Stimulated activated CD4-positive, alpha-beta T cell treated with anti-CD3 and anti-CD28 coated beads, Interleukin-2, amount 100 ng/mL, for 48 hours (primary cell): ENCODE measurements at places on chromosomes 3 and 15.

DNA sequence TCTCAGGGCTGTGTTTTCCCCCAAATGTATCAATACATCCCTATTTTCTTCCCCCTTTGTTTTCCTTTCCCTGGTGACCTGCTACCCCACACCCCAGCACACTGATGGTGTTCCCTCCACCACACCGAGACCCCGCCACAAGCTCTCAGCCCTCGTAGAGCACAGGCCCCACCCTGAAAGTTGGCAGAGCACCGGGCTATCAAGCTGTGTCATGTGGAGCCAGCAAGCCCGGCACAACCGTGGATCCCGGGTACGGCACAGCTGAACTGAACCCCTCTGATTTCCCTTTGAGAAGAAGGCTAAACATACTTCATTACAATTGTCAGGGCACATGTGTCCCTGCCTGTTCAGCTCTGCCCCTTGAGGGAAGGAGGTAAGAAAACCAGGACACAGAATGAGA, 69.9 kb downstream of the LRIG1 start:
- no peak for DNase-seq

DNA sequence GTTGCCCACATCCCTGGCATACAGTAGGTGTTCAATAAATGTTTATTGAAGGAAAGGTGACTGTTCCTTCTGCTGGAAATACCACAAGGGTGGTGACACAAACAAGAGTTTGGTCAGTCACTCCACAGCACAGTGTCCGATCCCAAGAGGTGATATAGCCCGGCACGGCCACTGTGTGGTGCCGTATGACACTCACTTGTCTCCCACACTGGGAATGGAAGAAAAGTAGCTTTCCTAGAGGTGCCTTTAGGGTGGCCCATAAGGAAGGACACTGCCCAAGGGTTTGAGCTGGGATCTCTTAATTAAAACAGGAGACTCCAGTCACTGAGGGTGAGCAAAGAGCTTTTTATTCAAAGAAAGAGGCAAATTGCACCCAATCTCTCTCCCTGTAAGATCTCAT, 40.5 kb downstream of the TGM4 start:
- DNase-seq: no peak

DNA sequence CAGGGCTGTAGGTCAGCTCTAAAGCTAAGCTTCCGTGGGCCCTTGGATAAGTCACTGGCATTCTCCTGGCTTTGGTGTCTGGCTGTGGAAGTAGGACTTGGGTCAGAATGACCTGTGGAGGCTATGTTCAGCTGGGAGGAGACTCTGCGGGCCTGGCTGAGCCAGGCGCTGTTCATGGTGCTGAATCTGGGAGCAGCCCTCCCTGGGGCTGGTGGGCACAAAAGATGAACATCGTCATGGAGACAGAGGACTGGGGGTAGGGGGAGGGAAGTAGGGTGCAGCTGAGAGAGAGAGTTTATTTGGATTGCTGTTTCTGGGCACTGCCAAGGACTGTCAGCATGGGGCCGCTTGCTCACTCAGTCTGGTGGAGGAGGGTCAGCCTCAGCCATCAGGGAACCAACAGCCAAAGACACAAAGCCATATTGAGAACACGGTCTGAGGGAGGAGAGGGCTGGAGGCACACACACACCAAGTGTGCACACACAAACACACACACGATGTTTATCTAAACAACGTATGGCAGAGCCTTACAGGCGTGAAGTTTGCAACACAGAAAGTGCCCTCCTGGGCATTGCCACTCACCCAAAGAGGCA, 120.7 kb upstream of the LINGO1 start:
- no peak for DNase-seq

GRCh38 chr3:165918657-165918979, 81.4 kb upstream of the BCHE start:
- no peak for DNase-seq

GRCh38 chr3:149532489-149533180, 58.1 kb downstream of the TM4SF4 start:
- DNase-seq: no peak

- no peak for DNase-seq
Observed at GRCh38 chr3:136792556-136793330, 26.2 kb upstream of the SLC35G2 start.

- DNase-seq: no peak
Observed at GRCh38 chr3:58013099-58013498, 4.9 kb downstream of the FLNB start.

GRCh38 chr3:71447197-71447596, 136.3 kb downstream of the FOXP1 start:
- DNase-seq: no peak

GRCh38 chr15:45391746-45392583, 13.6 kb upstream of the GATM start:
- no peak for DNase-seq

DNA sequence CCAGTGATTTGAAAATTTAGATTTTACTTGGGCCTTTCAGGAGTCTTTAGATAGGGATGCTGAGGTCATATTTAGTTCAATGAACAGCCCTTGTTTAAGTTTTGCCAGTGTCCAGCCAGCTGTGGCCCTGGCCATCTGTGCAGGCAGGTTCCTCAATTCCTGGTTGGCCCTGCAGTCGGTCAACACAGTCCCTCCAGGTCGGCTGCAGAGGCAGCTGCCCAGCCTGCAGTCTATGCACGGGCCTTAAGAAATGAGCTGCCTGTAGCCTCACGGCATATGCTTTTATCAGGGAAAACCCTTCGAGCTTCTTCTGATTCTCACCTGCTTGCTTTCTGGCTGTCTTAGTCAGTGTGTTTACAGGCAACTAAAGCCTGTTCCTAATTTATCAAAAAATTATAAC, 199.2 kb upstream of the TPM1 start:
- no peak for DNase-seq

- DNase-seq: no peak
Observed at GRCh38 chr3:126111566-126112475, 27.9 kb upstream of the SLC41A3 start.

- DNase-seq: no peak
Observed at GRCh38 chr3:5473471-5473870, 286.0 kb downstream of the EDEM1 start.

GRCh38 chr15:78104566-78105475, 12.5 kb downstream of the SH2D7 start:
- no peak for DNase-seq

- no peak for DNase-seq
Observed at GRCh38 chr3:122421101-122421500, 5.2 kb upstream of the WDR5B start.

DNA sequence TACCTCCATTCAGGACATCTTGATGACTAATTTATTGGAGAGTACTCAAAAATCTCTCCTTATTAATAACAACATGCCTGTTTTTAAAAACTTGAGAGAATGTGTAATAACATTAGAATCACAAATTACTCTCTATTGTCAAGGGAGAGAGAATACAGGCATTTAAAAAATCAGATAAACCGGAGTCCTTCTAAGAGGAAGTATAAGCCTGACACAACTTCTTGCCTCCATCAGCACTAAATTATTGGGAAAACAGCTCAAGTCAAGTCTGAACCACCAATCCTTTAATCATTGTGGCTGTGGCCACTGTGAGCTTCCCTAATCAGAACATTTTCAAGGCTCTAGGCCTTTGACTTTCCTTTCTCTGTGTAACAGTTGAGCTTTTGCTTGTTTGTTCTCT, 38.0 kb downstream of the SSR3 start:
- DNase-seq: no peak

DNA sequence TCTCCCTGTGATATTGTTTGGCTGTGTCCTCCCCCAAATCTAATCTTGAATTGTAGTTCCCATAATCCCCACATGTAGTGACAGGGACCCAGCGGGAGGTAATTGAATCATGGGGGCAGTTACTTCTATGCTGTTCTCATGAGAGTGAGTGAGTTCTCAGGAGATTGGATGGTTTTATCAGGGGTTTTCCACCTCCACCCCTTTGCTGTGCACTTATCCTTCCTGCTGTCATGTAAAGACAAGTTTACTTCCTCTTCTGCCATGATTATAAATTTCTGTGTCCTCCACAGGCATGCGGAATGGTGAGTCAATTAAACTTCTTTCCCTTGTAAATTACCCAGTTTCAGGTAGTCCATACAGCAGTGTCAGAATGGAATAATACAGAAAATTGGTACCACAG, 24.7 kb downstream of the TUSC7 start:
- DNase-seq: no peak

DNA sequence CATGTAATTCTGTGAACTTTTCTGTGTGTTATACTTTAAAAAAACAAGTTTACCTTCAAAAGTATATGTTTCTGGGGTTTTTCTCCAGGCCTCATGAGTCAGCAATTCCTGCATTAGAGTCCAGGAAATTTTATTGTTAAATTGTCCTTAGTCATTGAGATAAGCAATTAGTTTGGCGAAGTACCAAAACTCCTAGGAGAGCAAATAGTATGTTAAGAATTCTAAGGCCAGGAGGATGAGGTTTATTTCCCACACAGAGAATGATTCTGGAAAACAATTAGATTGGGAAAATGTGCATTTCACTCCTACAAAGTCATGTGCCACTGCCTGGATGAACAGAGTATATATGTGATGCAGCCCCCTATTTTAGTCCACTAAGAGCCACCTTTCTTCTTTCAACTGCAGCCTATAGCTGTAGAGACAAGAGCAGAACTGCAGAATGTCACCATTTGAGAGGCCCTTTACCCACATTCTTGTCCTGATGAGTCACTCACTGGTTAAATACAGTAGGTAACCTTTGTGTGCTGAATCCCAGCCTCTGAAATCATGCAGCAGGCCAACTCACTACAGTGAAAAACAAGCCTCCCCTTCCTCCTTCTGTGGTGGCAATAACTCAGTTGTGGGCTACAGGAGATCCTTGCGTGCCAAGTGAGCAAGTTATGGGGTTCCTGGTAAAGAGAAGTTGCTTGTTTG, 452.8 kb upstream of the THBS1 start:
- DNase-seq: no peak

GRCh38 chr3:196662033-196662432, 22.5 kb downstream of the NRROS start:
- no peak for DNase-seq

GRCh38 chr15:75867449-75867848, 24.2 kb downstream of the UBE2Q2 start:
- no peak for DNase-seq

DNA sequence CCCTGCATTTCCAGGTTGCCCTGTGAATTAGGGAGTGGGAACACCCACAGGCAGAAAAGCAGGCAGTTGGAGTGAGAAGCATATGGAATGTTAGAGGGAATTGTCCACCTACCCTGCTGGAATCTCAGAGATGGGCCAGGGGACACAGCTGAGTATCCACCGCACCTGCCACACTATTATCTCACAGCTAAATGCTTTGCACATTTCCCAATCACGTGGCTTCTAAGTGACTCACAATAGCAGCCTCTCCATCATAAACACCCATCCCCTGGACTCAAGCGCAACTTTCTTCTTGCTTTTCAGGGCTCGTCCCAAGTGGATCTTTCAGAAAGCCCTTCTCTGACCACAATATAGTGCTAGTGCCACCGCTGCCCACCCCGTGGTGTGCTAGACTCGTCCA, 389.0 kb upstream of the LMCD1 start:
- no peak for DNase-seq

- peak; percentile 12 for DNase-seq
Observed at GRCh38 chr3:13879102-13879945, 547 bp downstream of the WNT7A start.

GRCh38 chr3:124896824-124897526, 9.8 kb upstream of the ITGB5 start:
- DNase-seq: no peak

- DNase-seq: no peak
Observed at GRCh38 chr3:4711680-4711992, 218.5 kb downstream of the ITPR1 start.

DNA sequence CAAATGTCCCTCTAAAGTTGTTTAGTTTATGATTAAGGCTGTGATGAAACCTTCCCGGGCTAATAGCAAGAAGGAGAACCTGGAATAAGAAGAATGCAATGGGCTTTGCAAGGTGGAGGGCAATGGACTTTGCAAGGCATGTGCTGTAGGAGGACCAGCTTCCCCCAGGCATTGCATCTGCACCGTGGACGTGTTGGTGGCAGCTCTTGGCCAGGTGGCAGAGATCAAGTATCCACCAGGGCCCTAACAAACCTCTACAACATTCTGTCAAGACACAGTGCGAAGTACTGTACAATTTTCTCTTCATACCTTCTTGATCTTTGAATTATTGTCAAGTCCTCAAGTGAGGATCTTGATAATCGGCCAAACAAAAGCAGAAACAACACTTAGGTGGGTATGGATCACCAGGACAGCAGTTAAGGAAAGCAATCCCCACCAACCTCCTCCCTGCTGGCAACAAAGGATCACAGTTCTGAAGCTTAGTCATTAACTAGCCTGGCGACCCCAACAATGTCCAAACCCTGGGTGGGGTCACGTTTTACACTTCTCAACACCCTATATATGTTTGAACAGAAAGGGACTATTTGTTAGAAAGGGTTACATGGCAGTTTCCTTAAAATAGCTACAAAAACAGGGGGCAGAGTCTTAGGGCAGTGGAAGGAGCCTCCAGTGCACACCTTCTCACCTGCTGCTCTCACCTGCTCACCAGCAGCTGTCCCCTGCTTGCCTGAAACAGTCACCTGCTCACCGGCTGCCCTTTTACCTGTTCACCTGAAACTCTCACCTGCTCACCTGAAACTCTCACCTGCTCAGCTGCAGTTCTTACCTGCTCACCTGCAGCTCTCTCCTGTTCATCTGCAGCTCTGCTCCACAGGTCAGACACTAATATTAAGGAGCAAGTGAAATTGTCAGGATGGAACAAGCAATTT, 137.9 kb upstream of the LIPC start:
- DNase-seq: no peak

DNA sequence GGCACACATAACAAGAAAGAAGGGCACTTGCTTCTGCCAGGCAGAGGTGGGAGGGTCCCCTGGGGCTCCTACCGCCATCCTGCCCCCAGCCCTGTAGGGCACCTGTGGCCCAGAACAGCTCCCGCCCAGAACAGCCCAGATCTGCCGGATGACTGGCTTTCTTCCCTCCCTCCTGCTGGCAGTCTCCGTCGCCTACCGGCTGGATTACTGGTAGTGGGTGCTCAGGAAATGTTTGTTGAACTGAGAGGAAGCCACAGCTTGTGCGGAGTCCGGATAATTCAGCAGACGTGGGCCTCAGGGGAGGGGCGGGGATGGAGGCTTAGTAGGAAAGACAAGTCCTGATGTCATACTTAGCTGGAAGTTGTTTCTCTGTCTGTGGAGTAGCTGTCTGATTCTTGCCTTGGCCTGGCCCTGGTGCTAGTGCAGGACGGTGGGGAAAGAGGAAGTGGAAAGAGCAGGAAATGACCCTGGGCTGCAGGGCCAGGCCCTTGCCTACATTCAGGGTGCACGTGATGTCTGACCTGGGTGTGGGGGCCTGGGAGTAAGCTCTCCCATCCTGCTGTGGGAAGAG, 6.7 kb downstream of the CCDC9B start:
- no peak for DNase-seq

DNA sequence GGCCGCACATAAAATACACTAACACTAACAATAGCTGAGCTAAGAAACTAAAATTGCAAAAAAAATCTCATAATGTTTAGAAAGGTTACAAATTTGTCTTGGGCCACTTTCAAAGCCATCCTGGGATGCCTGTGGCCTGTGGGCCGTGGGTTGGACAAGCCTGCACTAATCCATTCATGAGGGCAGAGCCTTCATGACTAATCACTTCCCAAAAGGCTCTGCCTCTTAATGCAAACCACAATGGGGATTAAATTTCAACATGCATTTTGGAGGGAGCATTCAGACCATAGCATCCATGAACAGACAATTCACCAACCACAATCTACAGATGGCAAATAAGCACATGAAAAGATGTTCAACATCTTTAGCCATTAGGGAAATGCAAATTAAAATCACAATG, 128.2 kb downstream of the SUCLG2 start:
- DNase-seq: no peak

- peak; percentile 6 for DNase-seq
Observed at GRCh38 chr15:91940496-91941381, 87.2 kb downstream of the SLCO3A1 start.

- DNase-seq: no peak
Observed at GRCh38 chr15:78618064-78618463, 2.7 kb downstream of the CHRNA3 start.
